Naive B cell (primary cell): ENCODE measurements at places on chromosomes 7 and 10.

DNA sequence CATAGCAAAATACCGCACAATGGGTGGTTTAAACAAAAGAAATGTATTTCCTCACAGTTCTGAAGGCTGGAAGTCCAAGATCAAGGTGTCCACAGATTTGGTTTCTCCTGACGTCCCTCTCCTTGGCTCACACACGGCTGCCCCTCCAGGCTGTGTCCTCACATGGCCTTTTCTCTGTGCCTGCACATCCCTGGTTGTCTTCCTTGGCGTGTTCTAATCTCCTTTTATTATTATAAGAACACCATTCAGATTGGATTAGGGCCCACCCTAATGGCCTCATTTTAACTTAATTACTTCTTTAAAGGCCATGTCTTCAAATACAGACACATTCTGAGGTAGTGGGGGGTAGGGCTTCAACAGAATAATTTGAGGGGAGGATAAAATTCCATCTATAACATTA, 87.9 kb downstream of the FZD1 start:
- no peak for DNase-seq

- DNase-seq = no peak
Measured at GRCh38 chr10:112532956-112533355, 85.9 kb downstream of the VTI1A start.

- no peak for DNase-seq
Measured at GRCh38 chr7:82699773-82700186, 256.2 kb upstream of the CACNA2D1 start.

DNA sequence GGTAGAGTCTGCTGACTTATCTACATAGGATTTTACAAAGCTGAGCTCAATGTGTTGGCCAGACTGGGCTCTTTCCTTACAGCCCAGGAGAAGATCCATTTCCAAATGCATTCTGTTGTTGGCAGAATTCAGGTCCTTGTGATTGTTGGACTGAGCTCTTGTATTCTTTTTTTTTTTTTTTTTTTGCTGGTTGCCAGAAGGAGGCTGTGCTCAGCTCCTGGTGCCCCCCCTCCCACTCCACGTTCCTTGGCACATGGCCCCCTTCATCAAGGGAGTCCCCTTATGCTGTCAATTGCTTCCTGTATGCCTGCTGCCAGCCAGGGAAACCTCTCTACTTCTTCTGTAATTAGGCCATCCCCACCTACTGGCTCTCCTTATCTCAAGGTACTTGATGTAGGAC, 518.1 kb upstream of the AKR1E2 start:
- DNase-seq = no peak

GRCh38 chr7:82382276-82382675, 61.3 kb downstream of the CACNA2D1 start:
- no peak for DNase-seq

DNA sequence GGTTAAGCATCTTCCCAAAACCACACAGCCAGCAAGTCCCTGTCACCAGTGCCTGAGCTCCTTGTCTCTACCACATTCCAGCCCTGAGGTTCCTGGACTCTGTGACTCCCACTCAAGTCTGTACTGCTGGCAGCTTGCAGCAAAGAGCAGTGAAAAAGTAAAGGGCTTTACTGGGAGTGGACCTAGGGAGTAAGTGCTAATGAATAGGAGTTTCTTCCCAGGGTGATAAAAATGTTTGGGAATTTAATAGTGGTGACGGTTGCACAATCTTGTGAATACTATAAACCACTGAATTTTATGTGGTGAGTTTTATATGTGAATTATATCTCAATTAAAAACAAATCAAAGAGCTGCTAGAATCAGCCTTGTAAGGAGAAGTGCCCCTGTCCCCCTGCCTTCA, 22.6 kb downstream of the HSPA12A start:
- no peak for DNase-seq

DNA sequence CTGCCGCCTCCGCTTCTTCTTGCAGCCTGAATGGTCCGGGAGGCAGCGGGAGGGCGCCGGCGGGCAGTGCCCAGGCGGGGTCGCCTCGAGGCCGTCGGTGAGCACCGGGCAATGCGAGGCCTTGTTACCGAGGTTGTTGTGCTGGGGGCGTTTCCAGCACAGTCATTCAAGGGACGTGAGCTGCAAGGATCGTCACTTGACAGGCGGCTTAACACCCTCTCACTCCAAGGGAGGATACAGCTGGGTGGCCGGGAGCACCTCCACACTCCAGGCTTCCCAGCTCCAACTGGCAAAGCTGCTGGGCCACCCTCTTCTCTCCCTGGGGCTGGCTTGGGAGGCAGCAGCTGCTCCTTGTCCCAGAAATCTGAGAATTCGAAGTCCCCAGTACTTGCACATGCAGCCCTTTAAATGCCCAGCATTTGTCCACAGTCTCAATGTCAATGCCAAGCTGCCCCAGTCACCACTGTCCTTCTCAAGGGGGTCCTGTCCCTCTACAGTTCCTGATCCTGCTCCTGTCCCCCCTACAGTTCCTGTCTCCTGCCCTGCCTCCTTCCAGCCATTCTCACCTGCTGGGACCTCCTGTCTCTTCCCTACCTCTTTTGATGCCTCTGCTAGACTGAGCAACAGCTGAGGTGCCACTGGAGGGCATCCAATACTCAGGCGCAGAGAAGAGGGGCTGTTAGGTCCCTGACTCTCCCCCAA, 4.4 kb upstream of the HOXA11 start:
- DNase-seq = no peak

- DNase-seq = no peak
Measured at GRCh38 chr7:2274666-2275065, 32.6 kb downstream of the NUDT1 start.

DNA sequence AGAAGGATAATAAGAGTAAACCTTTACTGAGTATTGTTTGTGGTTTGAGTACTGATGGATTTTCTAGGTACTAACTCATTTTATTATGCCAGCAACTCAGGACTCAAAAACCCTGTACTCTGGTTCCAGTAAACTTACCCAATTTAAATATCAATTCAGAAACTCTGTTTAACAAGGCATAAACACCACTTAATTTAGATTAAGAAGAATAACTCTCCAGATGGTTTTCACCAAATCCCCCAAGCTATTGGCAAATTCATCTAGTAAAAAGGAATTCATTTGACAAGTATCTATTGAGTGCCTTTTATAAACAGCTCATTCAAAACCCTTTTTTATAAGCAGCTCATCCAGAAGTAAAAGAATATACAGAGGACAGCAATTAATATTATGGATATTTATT, 572.4 kb downstream of the PHTF2 start:
- no peak for DNase-seq
